ENCODE measurements at places on chromosomes 13 and 19.

DNA sequence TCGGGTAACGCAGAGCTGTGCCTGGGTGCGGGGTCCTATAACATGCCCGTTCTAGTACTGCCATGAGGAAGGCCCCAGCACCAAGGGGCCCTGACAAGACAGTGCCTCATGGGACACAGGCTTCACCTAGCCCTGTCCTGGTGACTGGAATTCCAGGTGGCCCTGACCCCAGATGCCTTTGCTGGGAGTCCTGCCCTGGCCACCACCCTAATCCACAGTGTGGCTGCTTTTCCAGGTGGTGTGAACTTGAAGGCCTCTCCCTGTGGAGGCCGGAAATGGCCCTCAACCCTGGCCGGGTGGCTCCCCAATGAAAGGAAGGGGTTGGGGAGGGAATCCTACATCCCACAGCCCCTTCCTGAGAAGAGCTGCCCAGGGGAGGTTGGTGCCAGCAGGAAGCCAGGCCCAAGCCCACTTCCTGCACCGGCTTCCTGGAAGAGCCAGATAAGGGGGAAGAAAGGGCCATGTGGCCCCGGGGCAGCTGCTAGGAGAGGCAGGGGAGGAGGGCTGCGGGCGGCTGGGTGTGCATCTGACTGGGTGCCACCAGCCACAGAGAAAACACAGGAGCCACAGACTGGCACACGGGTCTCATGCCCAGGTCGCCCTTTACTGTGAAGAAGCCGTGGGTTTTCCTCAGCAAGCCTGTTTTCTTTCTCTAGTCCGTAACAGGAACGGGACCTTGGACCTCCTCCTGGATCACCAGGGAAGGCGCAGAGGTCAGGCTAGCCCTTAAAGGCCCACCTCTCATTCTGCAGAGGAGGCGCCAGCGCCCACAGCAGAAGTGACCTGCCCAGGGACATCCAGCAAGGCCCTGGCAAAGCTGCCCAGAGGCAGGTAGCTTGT lies 4.7 kb downstream of the LSM4 start:
- peak; percentile 45 for DNase-seq

- no peak for DNase-seq
Observed at GRCh38 chr19:21603431-21604231, 98.2 kb downstream of the ZNF429 start.

DNA sequence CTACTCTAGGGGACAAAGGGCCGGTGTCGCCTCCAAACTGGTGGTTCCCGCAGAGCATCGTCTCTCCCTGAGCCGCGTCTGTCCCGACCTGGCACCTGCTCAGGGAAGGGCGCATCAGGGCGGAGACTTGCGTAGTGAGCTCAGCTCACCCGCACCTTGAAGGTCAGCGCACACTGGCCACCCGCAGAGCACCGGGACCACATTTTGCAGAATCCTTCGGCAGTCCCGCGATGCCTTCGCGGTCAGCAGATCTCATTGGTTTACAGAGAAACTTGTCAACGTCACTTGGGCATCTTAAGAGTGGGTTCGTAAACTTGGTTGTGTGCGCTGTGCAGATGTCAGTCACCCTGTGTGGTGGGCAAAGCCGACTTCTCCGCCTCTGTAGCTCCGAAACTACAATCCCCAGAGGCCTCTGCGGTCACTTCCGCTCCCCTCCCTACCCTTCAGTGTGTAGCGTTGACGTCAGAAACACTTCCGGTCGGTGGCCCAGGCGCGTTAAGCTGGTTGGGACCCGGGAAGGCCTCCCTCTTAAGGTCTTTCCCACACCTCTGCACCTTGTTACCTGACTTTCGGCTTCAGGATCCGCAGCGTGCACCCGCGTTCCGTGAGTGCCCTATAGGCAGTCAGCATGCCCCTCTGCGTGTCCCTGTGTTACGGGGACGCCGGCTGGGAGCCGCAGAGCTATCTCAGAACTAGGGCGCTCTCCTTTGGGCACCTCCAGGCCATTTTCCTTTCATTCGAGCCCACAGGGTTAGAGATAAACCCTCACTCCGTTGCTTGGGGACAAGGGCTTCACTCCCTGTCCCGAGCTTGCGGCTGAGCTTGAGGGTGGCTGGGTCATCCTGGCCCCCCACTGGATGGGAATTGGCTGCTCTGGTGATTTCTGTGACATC lies 36.5 kb upstream of the ZNF527 start:
- peak; percentile 80 for DNase-seq

DNA sequence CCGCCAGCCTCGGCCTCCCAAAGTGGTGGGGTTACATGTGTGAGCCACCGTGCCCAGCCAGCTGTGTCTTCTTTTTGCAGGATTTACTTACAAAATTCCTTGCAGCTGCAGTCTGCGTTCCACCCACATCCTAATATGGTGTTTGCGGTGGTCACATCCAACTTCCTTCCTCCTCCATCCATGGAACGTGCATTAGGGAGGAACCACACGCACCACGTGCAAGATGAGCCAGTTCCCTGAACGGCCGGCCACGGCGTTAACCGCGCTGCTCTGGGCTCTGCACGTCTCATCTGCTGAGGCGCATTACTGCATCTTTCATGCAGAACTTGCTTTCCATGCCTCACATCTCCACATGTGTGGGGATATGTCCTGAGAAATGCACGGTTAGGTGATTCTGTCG lies 13.0 kb upstream of the SIGLEC11 start:
- peak; percentile 54 for DNase-seq

DNA sequence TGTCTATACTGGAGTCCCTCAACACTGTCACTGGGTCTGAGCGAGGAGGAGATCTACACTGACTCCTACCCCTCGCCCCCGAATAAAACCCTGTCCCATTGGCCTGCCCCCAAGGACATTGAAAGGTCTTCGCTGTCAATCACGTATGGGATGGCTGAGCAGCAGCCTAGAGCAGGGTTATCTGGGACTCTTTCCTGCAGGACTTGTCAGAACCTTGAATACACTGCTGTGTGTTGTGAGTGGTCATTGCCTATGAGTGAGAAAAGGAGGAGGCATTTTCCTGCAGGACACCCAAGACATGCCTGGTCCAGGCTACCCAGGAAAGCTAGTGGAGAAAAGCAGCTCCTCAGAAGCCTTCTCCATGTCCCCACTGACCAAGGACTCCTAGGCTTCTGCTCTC lies 9.6 kb downstream of the PVR start:
- DNase-seq: no peak

Data from Peyer's patch (tissue), 4 donors.